ENCODE measurements at places on chromosomes 3 and 15.

DNA sequence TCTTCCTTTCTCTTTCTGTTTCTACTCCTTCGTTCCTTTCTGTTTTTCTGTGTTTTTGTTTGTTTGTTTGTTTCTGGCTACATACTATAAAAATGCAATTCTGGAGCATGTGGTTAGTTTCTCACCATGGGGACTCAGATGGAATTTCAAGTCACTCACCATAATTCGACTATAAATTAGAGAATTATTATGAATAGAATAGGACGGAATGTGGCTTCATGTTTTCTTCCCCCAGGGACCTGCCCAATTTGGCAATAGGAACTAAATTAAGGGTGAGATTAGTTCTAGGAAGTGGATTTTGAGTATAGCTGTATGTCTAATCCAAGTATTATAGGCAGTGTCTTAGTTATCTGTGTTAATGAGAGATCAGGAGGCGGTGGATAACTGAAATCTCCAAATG, 96.9 kb downstream of the THSD4 start:
- no peak for DNase-seq

- peak; percentile 37 for DNase-seq
Observed at GRCh38 chr3:132721479-132722164, 587 bp downstream of the NPHP3 start.

GRCh38 chr3:107661447-107662123, 138.8 kb downstream of the BBX start:
- no peak for DNase-seq

GRCh38 chr3:154060238-154061000, 60.8 kb upstream of the ARHGEF26 start:
- no peak for DNase-seq

DNA sequence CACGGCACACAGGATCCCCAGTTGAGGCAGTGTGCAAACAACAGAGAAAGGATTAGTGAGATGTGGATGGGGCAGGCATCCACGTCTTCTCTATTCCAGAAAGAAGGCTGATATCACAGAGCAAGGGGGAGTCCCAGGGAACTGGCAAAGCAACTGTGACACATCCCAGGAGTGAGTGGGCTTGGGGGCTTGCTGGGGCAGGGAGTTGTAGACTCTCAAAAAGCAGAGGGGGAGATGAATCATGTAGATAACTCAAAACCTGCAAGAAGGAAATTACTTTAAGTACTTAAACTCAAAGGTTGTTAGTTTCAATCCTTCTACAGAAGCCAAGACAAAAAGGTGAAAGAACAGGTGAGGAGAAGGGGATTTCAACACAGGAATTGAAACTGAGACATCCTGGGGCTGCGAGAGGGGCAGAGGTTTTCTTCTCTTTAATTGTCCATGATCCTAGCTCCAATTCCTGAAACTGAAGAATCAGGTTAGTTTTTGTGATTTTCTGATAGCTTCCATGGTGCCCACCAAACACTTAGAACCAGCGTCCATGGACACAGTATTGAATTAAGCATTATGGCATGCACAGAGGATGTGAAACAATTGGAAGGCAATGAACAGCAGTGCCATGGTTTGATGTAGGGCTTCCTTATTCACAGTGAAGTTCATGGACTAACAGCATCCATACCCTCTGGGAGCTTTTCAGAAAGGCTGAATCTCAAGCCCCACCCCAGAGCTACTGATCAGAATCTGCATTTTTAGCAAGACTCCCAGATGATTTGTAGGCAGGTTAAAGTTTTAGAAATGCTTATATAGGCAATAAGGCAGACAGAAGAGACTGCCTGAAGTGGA, 52.0 kb downstream of the CCR3 start:
- no peak for DNase-seq

DNA sequence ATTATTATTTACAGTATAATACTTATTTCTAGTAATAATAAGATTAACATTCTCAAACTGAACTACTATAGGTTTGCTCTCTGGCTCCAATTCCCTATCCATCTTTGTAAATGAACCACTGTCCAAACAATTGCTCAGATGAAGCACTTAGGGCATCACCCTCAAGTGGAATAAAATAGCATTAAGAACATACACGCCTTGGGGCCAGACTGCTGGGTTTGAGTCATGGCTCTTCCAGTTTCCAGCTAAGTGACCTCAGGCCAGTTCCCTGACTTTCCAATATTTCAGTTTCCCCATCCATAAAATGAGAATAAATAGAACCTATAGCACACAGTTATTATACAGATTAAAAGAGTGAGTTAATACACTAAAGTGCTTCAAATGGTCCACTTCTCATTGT, 507.2 kb downstream of the MAGI1 start:
- DNase-seq = peak; percentile 73

- DNase-seq = peak; percentile 87
Observed at GRCh38 chr3:133570139-133570936, 3.1 kb upstream of the CDV3 start.

- peak; percentile 34 for DNase-seq
Observed at GRCh38 chr15:40815042-40815698, 7.9 kb upstream of the DNAJC17 start.

GRCh38 chr3:103227651-103228050, 792.8 kb downstream of the ZPLD1 start:
- DNase-seq = no peak

DNA sequence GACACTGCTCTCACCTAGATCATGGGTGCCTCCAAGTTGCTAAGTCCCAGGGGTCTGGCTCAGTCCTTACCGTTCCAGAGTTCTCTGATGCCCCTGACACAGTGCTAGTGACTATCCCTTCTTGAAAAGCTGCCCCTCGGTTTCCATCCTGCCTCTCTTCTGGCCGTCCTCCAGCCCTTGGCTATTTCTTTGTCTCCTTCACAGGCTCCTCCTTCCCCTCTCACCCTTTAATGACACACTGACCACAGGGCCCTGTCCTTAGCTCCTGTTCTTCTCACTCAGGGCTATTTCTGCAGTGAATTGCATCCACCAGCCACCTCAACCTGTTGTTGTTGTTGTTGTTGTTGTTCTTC, 31.1 kb downstream of the SLC28A1 start:
- DNase-seq = no peak

DNA sequence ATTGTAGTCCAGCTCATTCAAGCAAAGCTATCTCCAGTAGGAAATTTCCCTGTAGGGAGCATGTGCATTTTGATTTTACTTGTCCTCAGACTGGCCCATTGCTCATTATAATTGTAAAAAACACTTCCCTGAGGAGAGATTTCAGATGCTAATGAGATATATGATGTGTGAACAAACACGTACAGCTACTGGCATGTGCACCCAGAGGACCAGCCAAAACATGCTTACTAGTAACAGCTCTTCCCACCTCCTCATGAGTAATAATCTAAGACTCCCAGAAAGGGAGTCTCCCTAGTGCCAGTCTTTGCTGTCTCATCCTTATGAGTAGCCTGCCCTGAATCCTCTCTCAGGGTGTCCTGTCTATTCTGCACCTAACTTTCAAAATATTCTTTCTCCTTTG, 43.4 kb downstream of the FBXO22 start:
- DNase-seq = peak; percentile 74

DNA sequence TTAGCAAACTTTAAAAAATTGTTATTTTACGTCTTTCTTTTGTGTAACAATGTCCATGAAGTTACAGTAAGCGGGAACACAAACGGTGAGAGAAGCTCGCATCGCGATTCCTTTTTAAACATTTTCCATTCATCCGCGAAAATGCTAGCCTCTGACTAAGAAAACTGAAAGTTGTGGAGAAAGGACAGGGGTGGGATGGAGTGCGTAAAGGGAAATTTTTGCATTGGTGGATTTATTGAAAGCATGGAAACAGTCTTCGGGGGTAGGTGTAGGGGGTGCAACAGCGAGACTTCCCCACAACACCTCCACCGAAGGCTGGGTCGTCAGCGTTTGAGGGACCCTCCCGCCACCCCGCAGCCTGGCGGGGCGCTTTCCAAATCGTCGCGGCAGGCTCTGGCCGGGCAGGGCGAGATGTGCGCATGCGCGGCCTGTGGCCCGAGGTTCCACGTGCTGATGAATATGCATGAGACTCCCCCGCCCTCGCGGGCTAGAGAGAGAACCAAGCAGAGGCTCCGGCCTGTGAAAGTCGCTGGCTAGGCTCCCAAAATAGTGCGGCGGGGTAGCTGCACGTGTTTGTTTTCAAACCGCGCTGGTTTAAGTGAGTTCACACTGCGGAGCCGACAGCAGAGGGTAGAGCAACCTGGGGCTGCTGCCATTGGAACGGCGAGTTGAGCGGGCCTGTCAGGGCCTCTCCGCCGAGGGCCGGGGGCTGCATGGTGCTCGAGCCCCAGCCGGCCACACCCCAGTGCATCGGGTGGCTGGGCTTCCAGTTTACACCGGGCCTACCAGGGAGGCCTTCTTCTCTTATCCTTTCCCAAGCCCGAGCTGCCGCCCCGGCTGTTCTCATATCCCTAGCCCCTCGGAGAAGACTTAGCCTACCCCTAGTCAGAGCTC, 9.9 kb downstream of the ZIC1 start:
- peak; percentile 38 for DNase-seq

DNA sequence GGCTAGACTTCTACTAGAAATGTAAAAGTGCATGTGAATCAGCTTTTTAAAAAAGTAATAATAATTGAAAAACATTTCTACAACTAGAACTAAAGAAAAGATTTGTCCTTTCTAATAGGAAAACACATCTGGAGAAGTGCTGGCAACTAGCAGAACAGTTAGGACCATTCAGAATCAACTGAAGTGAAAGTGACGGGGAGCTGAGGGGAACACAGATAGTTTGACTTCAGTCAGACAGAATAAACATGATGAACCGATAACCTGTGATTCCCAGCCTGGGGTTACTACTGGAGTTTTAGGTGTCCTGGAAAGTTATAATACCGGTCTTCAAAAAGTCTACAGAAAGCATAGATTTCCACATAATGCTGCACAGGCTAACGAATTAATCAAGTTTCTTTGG, 28.1 kb downstream of the OPA1 start:
- DNase-seq = no peak

GRCh38 chr3:100463002-100463401, 29.4 kb upstream of the TMEM45A start:
- DNase-seq = peak; percentile 83

DNA sequence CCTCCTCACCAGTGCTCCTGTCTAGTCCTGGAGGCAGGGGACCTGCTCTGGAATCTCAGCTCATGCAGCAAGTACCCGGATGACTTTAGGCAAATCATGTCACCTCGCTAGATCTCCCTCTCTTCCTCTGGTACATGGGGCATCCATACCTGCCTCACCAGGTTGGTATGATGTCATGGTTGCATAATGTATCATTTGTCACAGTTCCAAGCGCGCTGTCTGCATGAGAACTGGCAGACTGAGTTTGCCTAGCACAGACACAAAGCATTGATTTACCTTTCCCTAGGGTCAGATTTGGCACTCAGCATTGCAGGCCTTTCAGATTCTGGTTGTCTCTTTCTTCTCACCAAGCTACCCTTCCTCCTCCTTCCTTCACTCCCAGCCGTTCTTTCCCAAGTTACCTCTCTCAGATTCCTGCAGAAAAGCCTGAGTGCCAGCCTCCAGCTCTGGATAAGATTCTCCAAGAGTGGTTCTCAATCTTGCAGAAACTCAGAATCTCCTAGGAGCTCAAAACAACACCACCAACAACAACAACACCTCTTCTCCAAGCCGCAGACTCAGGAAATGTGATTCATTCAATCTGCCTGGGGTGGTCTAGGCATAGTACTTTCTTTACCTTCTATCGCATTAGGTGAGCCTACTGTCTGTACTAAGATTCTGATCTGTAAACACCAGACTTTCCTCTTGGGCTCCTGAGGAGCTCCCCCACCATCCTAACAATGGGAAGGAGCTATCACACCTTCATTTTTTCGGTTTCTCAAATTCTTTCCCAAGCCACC, 29.5 kb downstream of the FAM43A start:
- DNase-seq = no peak
